ENCODE measurements at places on chromosomes 7 and 10. TPM values are rescaled to one million over a fixed set of nuclear protein-coding genes. Genes with fewer than 3 reads are reported as not detected.
A peak's percentile ranks its signal among the peaks of the same experiment; 100 is the strongest.

- DNase-seq: no peak
These were observed 70.5 kb upstream of the MRLN start for GRCh38 chr10:59823751-59824150.

DNA sequence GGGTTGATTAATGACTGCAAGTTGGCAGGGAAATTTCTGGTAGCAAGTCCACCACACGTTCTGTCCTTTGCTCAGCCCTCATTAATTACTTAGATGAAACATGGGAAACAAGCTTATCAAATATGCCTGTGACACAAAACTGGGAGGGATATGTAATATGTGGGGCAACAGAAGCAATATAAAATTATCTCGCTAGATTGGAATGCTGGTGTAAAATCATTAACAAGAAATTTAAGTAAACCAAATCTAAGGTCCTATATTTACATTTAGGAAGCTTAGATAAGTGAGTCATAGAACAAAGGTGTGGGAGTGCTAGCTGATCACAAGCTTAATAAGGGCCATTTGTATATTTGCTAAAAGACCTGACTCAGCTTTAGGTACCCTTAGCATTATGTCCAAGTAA lies 23.5 kb downstream of the TRPV5 start:
- DNase-seq: no peak

Gene LDB3
- 0.16 TPM for total RNA-seq

Gene PCBD1
- 18.8 TPM for total RNA-seq

Gene LRGUK
- not detected for total RNA-seq

- no peak for DNase-seq
These were observed 7.8 kb downstream of the WIPI2 start for GRCh38 chr7:5197811-5198210.

GRCh38 chr10:22459496-22459895 lies 114.2 kb downstream of the SPAG6 start:
- no peak for DNase-seq

- peak; percentile 78 for DNase-seq
These were observed 3.3 kb upstream of the TBXAS1 start for GRCh38 chr7:139825666-139826290.

DNA sequence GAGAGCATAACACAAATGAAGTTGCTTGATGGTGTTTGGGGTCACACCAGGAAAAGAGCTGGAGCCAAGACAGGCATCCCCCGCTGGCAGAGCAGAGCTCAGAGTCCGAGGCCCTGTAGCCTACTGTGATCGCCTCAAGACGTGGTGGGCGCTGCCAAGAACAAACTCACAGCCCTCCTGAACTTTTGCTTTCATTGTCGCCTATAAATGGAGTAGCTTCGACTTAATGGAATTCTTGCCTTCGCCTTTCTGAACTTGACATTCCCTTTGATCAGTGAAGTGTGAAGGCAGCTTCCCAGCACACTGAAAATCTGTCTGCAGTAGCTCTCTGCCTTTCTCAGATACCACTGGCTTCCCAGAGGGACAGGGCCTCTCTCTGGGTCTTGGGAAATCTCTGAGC lies 21.3 kb downstream of the CPXM2 start:
- no peak for DNase-seq

- no peak for DNase-seq
These were observed 182.6 kb upstream of the FAM3C start for GRCh38 chr7:121578669-121579068.

- no peak for DNase-seq
These were observed 29.6 kb downstream of the GOLGA7B start for GRCh38 chr10:97879241-97879640.

Gene EPHA1
- total RNA-seq: not detected

DNA sequence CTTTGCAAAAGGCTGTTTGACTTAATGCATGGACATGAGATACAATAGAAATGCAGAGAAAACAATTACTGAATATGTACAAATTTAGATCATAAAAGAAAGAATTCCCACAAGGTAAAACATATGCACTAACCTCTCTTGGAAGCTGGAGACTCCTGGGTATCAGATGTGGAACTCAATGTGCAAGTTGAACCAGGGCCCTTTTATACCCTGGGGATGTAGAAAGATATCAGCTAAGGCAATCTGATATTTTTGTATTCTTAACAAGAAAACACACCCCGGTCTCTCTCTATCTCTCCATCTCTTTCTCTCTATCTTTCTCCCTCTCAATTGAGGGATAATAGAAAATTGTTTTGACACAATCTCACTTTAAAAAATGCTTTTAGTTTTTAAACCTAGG lies at the start of gene IDI2:
Gene IDI2, minus strand, starts transcription at position 177 of the 400 bp plus-strand sequence. CDS start 1,136 bp downstream, outside the sequence.
- no peak for DNase-seq

Gene TRIM4
- 21.7 TPM for total RNA-seq

DNA sequence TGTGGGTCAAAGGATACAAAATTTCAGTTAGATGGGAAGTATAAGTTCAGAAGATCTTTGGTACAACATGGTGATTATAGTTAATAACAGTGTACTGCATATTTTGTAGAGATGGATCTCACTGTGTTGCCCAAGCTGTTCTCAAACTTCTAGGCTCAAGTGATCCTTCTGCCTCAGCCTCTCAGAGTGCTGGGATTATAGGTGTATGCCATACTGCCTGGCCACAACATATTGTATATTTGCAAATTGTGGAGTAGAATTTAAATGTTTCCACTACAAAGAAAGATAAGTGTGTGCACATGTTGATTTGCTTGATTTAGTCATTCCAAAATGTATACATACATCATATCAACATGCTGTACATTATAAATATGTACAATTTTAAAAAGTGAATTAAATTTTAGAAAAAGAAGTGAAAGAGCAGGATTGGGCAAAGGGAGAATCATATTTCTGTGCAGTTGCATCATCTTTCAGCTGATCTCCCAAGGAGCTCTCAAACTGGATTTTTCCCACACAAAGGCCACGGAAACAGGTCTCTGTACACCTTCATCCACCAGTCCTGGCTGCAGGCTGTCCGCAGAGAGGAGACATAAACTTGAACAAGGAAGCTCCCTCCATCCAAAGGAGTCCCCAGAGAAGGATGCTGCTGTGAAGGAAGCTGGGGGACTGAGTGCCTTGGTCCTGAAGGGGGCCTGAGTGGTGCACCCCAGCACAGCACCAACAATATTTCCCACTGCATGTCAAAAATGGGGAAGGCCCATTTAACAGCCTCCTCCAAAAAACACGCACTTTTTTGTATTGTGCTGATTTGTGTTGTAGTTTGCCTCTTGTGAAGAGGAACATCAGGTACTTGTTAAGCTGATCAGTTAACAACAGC lies 217.1 kb upstream of the GHITM start:
- DNase-seq: no peak

Gene KIAA1549
- total RNA-seq: 3.3 TPM

DNA sequence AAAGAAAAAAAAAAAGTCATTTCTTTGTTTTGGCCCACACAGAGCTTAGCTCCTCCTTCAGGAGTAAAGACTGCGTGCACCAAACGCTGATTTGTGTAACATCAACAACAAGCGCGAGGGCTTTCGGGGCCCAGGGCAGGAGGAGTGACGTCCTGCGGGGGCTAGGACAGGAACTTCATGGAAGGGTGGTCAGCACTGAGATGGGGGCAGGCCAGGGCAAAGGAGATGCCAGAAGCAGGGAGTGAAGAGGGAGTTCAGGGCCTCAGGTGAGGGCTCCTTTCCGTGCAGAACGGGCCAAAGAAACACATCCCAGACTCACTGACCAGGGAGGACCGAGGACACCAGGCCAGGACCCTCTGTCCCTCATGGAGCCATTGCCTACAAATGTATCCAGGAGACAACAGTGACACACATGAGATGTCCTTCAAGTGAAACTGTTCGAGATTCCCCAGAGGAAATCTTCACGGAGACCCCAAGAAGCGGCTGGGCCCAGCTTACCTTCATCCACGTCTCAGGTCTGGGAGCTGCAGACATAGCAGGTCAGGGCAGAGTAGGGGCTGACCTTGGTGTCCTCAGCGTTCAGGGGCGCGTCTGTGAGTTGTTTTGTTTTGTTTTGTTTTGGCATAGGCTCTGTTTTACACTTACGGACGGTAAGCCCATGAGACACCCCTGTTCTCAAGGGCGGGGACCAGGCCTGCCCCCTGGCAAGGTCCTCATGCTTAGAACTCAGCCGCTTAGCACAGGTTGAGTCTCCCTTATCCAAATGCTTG lies 30.4 kb upstream of the SHH start:
- DNase-seq: no peak

- no peak for DNase-seq
These were observed 26.8 kb upstream of the AQP1 start for GRCh38 chr7:30884881-30885280.

Gene RPP38
- total RNA-seq: 13.1 TPM

Gene HOXA5
- 8.0 TPM for total RNA-seq

DNA sequence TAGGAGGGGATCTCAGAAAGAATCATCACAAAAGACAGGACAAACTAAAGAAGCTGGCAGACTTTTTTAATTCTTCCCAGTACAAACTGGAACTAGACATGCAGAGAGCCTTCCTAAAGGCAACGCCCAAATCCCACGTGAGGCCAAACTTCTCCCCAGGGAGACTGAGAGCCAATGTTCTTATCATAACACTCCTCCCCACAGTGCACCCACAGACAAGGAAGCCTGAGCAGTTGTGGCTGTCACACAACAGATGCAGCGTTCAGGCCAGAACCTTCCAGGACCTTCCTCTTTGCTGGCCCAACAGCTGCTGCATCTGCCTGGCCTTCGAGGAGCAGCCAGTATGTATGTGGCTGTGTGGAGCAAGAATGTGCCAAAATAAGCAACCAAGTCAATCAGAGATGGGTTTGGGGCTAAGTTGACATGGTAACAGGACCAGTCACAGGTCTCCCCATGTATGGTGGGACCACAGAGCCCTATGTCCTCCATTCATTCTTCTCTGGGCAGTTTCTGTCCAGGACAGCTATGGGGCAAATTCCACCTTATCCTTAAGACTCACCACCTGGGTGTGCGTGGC lies 34.9 kb downstream of the SRPK2 start:
- peak; percentile 14 for DNase-seq

DNA sequence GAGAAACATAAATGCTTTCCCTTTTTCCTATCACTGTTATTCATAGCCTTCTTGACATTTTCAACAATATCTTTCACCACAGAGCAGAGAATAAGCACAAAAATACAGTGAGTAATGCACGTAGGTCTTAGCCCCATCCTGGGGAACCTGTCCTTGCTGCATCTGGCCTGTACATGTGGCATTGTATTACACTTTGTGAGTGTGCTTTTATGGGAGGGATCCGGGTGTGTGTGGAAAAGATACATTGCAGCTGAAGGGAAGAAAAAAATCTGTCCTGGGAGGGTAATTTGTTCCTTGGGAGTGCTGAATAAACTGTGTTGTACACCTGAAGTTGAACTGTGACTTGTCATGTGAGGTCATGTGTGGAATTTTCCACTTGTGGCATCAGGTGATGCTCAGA lies 422.7 kb upstream of the LRGUK start:
- no peak for DNase-seq

- DNase-seq: no peak
These were observed 75.7 kb upstream of the MACROH2A2 start for GRCh38 chr10:69976795-69977546.

Gene DMBT1
- not detected for total RNA-seq

DNA sequence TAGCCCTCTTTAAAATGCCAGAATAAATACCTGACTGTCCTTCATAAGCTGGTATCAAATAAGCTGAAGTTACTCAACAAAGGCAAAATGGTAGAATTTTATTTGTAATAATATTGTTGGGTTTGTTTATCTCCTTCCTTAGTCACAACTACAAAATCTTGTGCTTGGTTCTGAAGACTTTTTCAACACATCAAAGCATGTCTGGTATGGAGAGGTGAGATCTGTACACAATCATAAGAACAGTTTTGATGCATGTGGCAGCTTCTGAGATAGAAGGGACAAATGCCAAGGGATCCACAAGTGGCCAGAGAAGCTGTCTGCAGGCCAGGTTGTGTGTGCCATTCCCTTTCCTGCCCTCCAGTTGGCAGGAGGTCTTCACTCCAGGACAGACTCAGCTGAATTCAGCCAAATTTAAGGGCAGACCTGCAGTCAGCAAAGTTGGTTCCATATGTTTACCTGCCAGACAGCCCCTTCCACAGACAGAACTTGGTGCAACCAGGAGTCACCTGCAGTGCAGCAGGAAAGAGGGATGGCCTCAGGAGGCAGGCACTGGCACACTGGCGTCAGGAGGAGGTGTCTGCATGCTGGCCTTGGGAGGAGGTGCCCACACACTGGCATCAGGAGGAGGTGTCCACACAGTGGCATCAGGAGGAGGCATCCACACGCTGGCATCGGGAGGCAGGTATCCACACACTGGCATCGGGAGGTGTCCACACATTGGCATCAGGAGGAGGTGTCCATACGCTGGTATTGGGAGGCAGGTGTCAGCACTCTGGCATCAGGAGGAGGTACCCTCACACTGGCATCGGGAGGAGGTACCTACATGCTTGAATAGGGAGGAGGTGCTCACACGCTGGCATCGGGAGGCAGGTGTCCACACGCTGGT lies 93.1 kb upstream of the IKZF1 start:
- no peak for DNase-seq

GRCh38 chr10:57420881-57421280 lies 846.8 kb downstream of the IPMK start:
- no peak for DNase-seq

Gene PLEKHS1
- total RNA-seq: 0.80 TPM

- DNase-seq: no peak
These were observed 54.8 kb upstream of the CACUL1 start for GRCh38 chr10:118809357-118810220.

Gene MYL10
- not detected for total RNA-seq

- peak; percentile 91 for DNase-seq
These were observed 65.0 kb downstream of the VWA2 start for GRCh38 chr10:114304017-114304570.

Gene SP8
- total RNA-seq: 0.08 TPM

Gene FOXI2
- total RNA-seq: not detected

GRCh38 chr10:69630651-69631400 lies 779 bp downstream of the FAM241B start:
- no peak for DNase-seq

DNA sequence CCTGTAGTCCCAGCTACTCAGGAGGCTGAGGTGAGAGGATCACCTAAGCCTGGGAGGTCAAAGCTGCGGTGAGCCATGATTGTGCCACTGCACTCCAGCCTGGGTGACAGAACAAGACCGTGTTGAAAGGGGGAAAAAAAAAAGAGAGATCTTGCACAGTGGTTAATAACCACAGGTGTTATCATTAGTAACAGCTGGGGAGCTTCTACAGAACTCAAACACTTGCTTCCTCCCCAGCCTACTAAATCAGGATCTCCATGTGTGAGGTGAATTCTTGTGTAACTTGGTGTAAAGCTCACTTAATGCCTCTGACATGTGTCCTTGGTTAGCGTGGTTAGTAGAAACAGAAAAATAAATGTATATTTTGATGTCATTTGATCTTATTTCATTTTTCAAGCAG lies 43.9 kb upstream of the BMS1 start:
- DNase-seq: no peak

Gene SUN3
- total RNA-seq: 1.1 TPM

Data from H4 (cell line).